H9 (cell line): ENCODE measurements at places on chromosomes 13 and 19. TPM values are rescaled to one million over a fixed set of nuclear protein-coding genes. Genes with fewer than 3 reads are reported as not detected.

The POU4F1 gene
- total RNA-seq, result 0.26 and 0.29 TPM in 2 replicates

The RPS19 gene
- 3,024 and 3,117 TPM in 2 replicates for total RNA-seq

The CHAF1A gene
- total RNA-seq, result 143 and 148 TPM in 2 replicates

The CLEC17A gene
- not detected in 2 replicates for total RNA-seq

The ONECUT3 gene
- total RNA-seq, result 0.04 and 0.07 TPM in 2 replicates

The PIN1 gene
- total RNA-seq, result 106 and 110 TPM in 2 replicates

The TPP2 gene
- 60.0 and 63.5 TPM in 2 replicates for total RNA-seq

The C1QTNF9 gene
- total RNA-seq, result not detected in 2 replicates

The IGFL2 gene
- total RNA-seq, result not detected in 2 replicates

The TMEM238 gene
- 3.8 and 4.8 TPM in 2 replicates for total RNA-seq

The ATP4B gene
- not detected in 2 replicates for total RNA-seq
